ENCODE measurements at places on chromosomes 16 and 17.

DNA sequence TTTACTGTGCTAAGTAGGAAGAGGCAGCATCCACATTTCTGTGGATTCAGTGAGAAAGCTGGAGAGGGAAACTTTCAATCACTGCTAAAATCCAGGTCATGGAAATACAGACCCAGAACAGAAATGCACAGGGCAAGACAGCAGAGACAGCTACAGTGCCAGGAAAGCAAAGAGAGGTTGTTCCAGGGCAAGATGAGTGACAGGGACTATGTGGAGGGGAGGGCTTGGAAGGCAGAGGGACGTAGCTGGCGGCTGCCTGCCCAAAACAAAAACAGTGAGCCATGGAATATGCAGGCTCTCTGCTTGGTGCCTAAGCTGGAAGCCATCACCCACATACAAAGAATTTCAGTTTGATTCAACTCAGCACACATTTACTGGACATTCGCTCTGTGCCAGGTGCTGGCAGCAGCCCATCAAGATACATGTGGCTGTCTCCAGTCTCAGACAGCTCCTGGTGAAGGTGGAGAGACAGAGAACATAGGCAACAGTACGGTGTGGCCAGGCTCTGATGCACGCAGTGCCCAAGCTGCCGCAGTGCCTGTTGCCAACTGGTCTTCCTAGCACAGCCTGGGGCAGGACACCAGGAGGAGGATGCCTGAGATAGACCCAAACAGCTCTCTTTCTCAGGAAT, 88.7 kb downstream of the AIPL1 start:
- no peak for DNase-seq

- peak; percentile 73 for DNase-seq
Measured at GRCh38 chr17:29614349-29615047, 8.2 kb downstream of the CORO6 start.

- peak; percentile 100 for DNase-seq
Measured at GRCh38 chr17:8248751-8249607, at the start of gene PFAS. Gene PFAS (plus strand): TSS chr17:8249289. CDS start chr17:8253938, 4,649 bp downstream.

- DNase-seq = no peak
Measured at GRCh38 chr17:82862737-82863382, 23.0 kb upstream of the ZNF750 start.

GRCh38 chr16:50532576-50532975, 15.6 kb upstream of the NKD1 start:
- no peak for DNase-seq

- no peak for DNase-seq
Measured at GRCh38 chr16:84940670-84941551, 70.4 kb downstream of the ZDHHC7 start.

All from upper lobe of left lung (tissue), 6 donors.